RWPE2 (cell line): ENCODE measurements at places on chromosomes 2 and 18.
A peak's percentile ranks its signal among the peaks of the same experiment; 100 is the strongest.

GRCh38 chr2:9095690-9096089 lies 92.2 kb upstream of the MBOAT2 start:
- DNase-seq = no peak

DNA sequence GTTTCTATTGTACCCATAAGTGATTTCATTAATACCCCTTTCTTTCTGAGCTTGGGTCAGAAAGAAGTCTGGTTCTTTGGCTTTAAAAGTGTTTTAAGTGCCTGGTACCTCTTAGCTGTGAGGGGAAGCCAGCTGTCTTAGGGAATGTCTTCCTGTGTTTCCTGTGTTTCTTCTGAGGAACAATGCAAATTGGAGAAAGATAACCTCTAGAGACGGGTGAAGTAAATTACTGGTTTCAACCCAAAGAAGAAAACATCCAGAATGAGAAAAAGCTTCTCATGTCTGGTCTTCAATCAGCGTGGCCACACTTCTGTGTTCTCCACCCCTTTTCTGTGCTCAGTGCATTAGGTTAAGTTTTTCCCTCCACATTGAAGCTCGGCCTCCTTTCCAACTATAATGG lies 10.2 kb upstream of the CHN1 start:
- no peak for DNase-seq

- no peak for DNase-seq
Observed at GRCh38 chr2:74925361-74925786, 33.1 kb upstream of the POLE4 start.

- DNase-seq = no peak
Observed at GRCh38 chr2:98393354-98393753, 47.1 kb downstream of the CNGA3 start.

- DNase-seq = peak; percentile 73
Observed at GRCh38 chr2:219308142-219309101, 779 bp downstream of the PTPRN start.

- DNase-seq = no peak
Observed at GRCh38 chr2:114745700-114746099, 303.3 kb downstream of the DPP10 start.

GRCh38 chr2:71794611-71795010 lies 341.2 kb downstream of the DYSF start:
- DNase-seq = no peak

GRCh38 chr2:213125646-213126347 lies 25.6 kb downstream of the IKZF2 start:
- no peak for DNase-seq

DNA sequence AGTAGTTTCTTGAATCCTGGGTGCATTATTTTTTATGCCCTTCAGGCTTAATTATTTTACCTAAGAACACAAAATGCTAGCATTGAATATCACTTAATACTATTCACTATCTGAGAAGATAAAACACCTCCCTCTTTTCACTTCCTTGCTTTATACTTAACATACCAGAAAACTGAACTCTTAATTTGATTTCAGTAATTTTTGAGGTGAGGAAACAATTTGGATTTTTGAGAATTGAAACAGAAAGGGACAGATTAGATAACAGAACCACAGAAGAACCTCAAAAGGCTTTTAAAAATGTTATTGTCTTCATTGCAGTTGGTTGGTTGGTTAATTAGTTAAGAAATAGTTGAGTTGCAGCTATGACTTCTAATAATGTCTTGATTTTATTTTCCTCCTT lies 69.5 kb downstream of the GPD2 start:
- no peak for DNase-seq

DNA sequence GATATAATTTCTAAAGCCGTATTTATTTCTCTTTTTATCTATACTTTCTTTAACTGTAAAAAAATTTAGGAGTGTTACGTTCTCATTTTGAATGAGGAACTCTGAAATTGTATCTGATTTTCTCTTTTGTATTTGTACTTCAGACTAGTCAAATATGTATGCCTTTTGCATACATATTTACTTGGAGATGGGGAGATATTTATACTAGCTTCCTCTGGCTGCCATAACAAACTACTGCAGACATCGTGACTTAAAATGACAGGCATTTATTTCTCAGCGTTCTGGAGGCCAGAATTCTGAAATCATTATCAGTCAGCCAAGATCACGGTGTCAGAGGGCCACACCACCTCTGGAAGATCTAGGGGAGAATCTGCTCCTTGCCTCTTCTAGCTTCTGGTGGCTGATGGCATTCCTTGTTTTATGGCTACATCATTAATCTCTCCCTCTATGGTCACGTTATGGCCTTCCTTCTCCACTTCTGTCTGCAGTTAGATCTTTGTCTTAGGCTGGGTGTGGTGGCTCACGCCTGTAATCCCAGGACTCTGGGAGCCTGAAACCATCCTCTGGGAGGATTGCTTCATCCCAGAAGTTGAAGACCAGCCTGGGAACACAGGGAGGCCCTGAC lies 8.2 kb downstream of the LCLAT1 start:
- DNase-seq = no peak

- DNase-seq = no peak
Observed at GRCh38 chr2:233090879-233091278, 30.7 kb downstream of the INPP5D start.

DNA sequence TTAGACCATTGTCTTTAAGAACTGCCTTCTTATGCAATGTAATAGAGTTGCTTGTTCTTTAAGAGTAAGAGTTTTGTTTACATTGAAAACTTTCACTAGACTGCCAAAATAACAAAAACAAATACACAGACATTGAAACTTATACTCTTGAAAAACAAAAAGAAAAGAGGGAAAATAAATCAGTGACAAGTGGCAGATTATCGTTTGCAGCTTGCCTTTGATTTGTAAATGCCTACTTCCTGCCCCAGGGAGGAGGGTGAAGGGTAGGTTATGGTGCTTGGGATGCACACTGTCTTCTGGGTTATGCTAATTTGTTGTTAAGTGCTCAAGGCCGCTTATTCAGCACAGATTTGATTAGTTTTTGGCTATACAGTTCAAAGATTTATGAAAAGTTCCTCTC lies 198.7 kb downstream of the TGIF1 start:
- DNase-seq = no peak

- DNase-seq = no peak
Observed at GRCh38 chr18:78582181-78582709, 397.4 kb upstream of the SALL3 start.

- DNase-seq = no peak
Observed at GRCh38 chr18:58403799-58404455, 225.0 kb downstream of the ALPK2 start.

- DNase-seq = no peak
Observed at GRCh38 chr2:106342831-106343251, 125.4 kb downstream of the RGPD3 start.

- DNase-seq = no peak
Observed at GRCh38 chr18:14074187-14074586, 58.0 kb downstream of the ZNF519 start.

- no peak for DNase-seq
Observed at GRCh38 chr2:12754643-12755042, 37.9 kb downstream of the TRIB2 start.

- no peak for DNase-seq
Observed at GRCh38 chr18:55095584-55095983, 136.3 kb upstream of the CCDC68 start.

DNA sequence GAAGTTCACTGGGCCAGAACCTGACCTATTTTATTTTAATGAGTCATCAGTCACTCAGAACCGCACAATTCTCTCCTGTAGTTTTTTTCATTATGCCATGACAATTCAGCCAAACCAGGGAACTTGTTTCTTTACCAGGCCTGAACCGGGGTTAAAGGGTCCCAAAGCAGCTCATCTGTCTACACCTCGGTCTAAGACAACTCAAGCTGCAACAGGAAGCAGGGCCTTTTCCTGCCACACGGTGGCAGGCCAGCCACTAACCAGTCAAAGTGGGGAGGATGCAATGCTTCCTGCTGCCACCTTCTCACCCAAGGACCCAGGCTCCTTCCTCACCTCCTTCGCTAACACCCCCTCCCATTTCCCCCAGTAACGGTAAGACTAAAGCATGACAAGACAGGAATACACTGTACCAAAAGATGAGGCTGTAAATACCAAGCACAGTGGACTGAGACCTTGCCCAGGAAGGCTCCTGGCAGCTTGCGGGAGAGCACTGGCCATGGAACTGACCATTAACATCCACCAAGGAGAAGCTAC lies 56.7 kb upstream of the ACKR3 start:
- DNase-seq = no peak

GRCh38 chr2:25290811-25291495 lies 50.8 kb downstream of the DNMT3A start:
- DNase-seq = no peak

- DNase-seq = no peak
Observed at GRCh38 chr2:8267048-8267447, 414.8 kb upstream of the ID2 start.

- peak; percentile 95 for DNase-seq
Observed at GRCh38 chr2:9703085-9703678, 72.4 kb upstream of the YWHAQ start.

- DNase-seq = no peak
Observed at GRCh38 chr2:219495531-219496122, 3.1 kb upstream of the GMPPA start.
